ENCODE measurements at places on chromosomes 2 and 18.
A peak's percentile ranks its signal among the peaks of the same experiment; 100 is the strongest.

DNA sequence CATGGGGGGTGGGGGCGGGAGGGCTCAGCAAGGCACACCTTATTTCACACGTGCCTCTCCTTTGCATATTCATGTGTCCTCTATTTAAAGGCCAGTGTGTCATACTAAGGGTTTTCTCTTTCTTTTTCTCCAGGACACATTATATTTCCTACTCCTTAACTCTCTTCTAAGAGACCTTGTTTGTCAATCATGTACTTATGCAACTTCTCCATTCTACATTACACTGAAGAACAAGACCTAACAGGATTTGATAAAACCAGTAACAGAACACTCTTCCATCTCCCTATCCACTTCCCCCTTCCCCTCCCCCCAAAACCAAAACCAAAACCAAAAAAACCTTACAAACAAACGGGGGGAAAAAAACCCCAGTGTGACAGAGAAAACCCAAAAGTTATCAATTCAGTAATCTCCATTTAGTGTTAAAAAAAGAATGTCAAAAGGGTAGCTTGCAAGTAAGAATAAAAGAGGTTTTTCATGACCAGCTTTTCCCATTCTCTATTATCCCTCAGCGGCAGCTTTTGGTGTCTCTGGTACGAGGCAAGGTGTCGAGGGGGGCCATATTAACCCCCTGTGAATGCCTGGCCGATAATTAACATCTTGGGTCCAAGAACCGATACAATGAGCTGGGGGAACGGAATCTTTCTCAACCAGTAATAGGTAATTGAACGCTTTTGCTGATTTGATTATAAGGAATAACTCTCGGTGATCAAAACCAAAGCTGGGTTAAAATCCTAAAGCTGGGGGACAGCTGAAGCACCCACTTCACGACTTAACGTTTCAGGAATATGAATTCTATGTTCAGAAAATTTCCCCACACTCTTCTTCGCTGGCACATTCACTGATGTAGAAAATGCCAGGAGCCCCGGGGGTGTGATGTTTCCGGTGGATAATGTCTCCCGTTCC, 191.0 kb upstream of the TCF4 start:
- DNase-seq = no peak

DNA sequence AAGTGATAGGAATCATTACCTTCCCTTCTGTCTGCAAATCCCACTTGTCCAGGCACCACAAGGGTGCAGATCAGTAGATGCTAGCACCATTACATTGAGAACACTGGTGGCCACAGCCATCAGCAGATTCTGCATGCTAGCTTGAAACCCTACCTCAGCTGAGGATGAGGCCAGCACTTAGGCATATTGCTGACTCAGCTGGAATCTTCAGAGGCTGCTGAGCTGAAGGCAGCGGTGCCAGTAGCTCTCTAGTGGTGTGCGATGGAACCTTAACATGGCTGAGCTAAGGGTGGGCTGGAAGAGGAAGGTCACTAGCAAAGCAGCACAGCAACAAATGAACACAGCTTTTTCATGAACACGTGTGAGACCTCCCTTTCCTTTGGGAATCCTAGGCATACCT, 19.0 kb upstream of the CPO start:
- no peak for DNase-seq

DNA sequence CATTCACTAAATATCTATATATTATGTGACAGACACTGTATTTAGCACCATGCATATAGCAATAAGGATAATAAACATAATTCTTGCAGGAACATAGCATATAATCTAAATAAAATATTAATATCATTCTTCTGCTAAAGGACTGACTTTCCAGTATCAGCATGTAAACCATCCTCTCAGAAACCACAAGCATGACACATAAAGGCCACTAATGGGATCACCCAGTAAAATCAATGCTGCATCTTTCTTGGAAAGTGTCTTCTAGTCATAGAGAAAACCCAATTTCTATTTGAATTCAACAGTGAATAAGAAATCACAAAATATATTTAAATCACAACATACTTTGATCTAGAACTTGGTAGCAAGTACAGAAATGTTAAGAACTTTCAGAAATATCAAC, 5.8 kb upstream of the LRP1B start:
- no peak for DNase-seq

DNA sequence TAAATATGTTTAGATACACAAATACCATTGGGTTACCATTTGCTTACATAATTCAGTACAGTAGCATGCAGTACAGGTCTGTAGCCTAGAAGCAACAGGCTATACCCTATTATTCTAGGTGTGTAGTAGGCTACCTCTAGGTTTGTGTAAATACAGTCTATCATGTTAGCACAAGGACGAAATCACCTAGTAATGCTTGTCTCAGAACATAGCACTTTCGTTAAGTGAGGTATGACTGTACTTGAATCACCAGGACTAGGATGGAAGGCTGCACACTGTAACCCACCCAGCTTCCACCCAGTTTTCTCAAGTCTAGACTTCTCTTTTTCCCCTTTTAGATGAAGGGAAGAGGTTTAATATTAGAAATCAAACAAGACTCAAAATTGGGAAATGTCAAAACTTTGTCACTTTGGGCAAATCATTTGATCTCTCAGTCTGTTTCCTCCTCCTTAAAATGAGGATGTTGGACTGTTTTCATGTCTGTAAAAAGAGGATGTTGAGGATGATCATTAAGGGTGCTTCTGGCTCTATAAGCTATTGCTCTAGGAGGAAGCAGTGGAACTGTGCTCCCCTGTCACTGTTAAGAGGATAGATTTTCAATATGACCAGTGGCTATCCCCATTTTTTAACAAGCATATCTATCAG, 3.7 kb upstream of the SOCS6 start:
- no peak for DNase-seq

- DNase-seq = no peak
These were observed 7.0 kb downstream of the CNDP2 start for GRCh38 chr18:74503137-74503536.

DNA sequence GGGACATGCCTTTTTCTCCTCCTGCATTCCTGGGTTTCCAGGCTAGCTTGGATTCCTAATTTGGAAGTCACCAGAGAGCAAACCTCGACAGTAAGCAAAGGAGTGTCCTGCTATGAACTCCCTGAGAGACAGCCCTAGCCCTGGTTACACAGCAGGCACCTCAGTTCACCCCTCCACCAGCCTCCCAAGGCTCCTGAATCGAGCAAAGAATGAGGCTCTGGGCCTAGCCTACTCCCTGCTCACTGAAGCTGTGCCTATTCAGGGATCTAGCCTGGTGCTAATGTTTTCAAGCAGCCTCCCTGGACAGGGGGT, 66.7 kb upstream of the RMDN2 start:
- no peak for DNase-seq

DNA sequence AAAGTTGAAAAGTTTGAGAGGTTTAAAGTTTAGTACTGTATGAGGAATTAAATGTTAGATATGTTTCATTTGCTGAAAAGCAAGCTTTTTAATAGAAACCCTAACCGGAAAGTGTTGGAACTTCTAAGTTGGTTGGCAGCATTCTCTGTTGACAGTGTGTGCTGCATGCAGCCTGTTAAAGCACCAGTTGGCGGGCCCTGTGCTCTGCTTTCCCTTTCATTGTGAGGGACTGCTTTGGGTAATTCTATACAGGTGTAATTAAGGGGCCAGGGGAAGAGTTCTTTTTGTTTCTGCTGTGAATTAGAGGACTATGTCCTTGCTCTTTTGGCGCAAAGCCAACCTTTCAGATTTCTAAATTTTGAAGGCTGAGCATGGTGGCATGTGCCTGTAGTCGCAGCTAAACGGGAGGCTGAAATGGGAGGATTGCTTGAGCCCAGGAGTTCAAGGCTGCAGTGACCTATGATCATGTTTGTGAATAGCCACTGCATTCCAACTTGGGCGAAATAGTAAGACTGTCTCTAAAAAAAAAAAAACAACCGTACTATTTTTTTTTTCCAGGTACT, 20.1 kb downstream of the PLEKHB2 start:
- no peak for DNase-seq

- no peak for DNase-seq
These were observed 4.2 kb downstream of the UXS1 start for GRCh38 chr2:106189764-106190468.

DNA sequence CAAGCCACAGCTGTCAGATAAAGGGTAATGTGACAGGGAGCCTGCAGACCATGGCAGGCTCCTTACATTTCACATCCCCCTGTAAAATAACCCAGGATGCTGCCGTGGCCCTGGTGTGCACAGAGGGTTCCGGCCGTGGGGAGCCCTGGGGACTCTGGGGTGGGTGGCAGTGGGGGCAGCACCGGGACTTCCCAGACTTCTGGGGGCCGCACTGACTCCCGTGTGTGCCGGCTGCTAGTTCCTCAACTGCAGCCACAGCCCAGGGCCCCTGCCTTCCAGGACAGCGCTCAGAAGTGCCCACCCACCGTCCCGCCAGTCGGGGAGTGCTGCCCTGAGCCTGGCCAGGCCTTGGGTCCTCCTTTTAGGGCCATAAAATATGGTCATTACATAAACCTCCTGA, 56.5 kb downstream of the CIB4 start:
- no peak for DNase-seq

- DNase-seq = no peak
These were observed 784.6 kb downstream of the LRRTM4 start for GRCh38 chr2:76737607-76738006.

DNA sequence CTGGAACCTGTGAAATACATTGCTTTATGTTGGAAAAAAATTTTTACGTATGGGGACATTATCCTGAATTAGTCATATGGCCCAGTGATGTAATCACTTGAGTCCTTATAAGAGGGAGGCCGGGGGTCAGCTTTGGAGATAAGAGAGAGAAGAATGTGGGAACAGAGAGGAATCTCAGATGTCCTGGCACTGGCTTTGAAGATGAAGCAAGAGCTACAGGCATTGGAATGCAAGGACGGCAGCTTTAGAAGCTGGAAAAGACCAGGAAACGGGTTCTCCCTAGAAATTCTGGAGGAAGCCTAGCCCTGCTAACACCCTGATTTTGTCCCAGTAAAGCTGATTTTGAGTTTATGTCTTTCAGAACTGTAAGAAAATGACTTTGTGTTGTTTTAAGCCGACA, 1129.9 kb upstream of the GYPC start:
- DNase-seq = no peak

GRCh38 chr18:47036298-47036874, 965 bp upstream of the ELOA2 start:
- no peak for DNase-seq

DNA sequence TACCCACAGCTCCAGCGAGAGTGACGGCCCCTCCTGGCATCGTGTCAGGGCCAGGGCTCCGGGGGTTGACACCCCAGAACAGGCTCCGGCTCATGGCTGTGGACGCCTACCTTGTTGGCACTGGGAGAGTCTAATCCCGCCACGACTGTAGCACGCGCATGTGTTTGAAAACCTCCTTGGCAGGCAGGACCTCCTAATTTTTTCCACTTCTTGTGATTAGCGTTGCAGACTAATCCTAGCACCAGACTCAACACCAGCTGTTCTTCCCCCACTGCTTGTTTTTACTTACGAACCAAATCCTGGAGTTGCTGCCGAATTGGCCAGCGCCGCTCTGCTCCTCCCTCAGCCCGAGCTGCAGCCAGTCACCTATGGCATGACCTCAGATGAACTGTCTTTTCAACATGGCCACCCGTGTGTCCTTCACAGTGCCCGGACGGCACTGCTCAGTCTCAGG, 110.7 kb downstream of the KLHL29 start:
- no peak for DNase-seq

- no peak for DNase-seq
These were observed 121.0 kb downstream of the SPOPL start for GRCh38 chr2:138622613-138623012.

GRCh38 chr2:128485761-128486639, 167.3 kb upstream of the HS6ST1 start:
- no peak for DNase-seq

DNA sequence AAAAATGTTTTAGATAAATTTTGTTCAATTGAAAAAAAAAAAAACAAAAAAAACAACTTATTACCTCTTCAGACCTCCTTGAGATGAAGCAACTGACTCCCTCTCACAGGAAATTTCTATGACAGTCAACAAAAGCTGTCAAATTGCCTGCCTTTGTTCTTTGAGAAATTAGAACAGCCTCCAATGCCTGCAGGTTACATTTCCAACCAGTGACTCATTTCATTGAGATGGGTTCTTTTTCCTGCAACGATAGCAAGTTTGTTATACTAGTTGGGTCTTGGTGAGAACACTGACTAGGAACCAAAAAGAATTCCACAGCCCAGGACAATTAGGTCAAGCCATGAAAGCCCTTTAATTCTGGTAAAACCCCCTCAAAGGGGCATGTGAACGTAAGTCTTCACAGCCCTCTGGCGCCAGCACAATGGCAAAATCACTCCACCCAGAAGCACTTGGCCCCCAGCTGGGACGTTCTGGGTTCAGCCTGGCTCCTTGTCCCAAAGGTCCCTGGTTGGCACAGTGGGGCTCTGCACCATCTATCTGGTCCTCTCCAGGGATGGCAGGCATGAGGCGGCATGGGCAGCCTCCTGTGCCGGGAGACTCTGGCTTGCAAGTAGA, 87.0 kb downstream of the SPP2 start:
- no peak for DNase-seq

GRCh38 chr2:88711897-88712296, 20.4 kb downstream of the RPIA start:
- no peak for DNase-seq

GRCh38 chr2:75577280-75577679, 16.5 kb upstream of the EVA1A start:
- no peak for DNase-seq

GRCh38 chr2:174785481-174785880, 21.2 kb upstream of the CHRNA1 start:
- DNase-seq = no peak

GRCh38 chr2:175152242-175152641, 15.8 kb downstream of the ATF2 start:
- no peak for DNase-seq

DNA sequence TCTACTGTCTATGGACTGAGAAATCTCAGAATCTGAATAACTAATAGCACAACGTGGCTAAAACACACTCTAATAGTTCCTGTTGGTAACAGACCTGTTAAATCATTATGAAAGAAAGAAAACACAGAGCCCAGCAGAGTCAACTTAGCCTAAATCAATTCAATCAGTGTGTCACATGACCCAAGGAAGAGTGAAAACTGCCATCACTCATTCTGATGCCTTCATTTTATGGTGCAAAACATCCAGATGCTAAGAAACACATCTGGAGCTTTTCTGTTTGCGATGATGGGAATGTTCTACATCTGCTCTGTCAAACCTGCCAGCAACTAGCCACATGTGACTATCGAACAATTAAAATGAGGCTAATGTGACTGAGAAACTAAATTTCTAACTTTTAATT, 295.7 kb upstream of the TRIB2 start:
- no peak for DNase-seq

- peak; percentile 42 for DNase-seq
These were observed 17.2 kb downstream of the IFIH1 start for GRCh38 chr2:162301151-162301804.

GRCh38 chr2:215717501-215718381, 281.9 kb upstream of the FN1 start:
- no peak for DNase-seq
